NCI-H1930 (cell line): ENCODE measurements at places on chromosomes 6 and 20.

DNA sequence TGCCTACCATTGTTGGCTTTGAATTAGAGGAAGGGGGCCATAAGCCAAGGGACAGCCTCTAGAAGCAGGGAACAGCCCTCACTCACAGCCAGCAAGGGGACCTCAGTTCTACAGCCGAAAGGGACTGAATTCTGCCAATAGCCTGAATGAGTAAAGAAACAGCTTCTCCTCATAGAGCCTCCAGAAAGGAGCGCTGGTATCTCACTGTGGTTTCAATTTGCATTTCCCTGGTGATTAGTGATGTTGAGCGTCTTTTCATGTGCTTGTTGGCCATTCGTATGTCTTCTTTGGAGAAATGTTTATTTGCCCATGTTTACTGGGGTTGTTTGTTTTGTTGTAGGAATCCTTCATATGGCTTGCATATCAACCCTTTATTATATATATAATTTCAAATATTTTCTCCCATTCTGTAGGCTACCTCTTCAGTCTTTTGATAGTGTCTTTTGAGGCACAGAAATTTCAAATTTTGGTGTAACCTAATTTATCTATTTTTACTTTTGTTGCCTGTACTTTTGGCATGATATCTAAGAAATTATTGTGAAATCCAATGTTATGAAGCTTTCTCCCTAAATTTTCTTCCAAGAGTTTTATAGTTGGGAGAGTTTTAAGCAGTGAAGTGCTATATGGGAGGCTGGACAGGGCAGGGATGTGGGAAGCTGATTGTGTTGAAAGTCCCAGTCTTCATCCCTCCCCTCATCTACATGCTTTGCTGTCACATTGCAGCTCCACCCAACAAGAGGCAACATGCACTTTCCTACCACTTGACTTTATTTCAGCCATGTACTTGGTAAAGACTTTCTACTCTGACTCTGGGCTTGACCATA is 82.3 kb upstream of the SHLD1 start:
- no peak for DNase-seq

DNA sequence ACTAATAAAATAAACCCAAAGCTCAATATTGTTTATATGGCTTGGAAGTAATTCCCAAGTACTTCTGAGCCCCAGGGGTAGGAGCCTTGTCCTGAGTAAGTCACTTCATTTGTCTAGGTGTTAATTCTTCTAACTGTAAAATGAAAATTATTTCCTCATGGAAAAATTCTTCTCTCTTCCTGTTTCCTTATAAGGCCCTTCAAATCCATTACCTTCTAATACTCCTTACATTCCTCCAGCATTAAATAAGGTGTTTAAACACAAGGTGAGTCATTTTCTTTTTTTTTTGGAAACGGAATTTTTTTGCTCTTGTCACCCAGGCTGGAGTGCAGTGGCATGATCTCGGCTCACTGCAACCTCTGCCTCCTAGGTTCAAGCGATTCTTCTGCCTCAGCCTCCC is 41.9 kb downstream of the PRR18 start:
- no peak for DNase-seq

GRCh38 chr20:56628015-56628872 is 862 bp upstream of the TFAP2C start:
- no peak for DNase-seq

GRCh38 chr6:117653949-117654348 is 21.3 kb upstream of the NUS1 start:
- no peak for DNase-seq

GRCh38 chr6:130239755-130240154 is 17.0 kb upstream of the SAMD3 start:
- no peak for DNase-seq

- no peak for DNase-seq
Measured at GRCh38 chr6:166036316-166037095, 131.1 kb downstream of the TBXT start.

- DNase-seq, result no peak
Measured at GRCh38 chr6:145801021-145801420, 13.6 kb downstream of the FBXO30 start.

- no peak for DNase-seq
Measured at GRCh38 chr6:117384659-117385058, 41.1 kb downstream of the ROS1 start.

DNA sequence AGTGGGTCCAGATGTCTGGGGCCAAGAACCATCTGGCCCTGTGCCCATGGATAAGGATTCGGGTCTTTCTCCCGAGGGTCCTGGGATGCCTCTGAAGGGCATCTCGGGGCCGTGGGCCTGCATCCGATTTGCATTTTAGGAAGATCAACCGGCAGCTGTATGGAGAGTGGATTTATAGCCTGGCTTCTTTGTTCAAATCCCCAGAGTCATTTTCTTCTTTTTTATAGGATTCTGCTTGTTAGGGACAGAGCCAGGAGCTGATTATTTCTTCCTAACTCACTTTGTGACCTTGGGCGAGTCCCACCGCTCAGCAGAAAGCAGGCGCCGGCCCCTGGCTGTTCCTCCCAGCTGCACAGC is 52.9 kb upstream of the APCDD1L start:
- no peak for DNase-seq

GRCh38 chr6:53565886-53566285 is 21.0 kb upstream of the GCLC start:
- no peak for DNase-seq

DNA sequence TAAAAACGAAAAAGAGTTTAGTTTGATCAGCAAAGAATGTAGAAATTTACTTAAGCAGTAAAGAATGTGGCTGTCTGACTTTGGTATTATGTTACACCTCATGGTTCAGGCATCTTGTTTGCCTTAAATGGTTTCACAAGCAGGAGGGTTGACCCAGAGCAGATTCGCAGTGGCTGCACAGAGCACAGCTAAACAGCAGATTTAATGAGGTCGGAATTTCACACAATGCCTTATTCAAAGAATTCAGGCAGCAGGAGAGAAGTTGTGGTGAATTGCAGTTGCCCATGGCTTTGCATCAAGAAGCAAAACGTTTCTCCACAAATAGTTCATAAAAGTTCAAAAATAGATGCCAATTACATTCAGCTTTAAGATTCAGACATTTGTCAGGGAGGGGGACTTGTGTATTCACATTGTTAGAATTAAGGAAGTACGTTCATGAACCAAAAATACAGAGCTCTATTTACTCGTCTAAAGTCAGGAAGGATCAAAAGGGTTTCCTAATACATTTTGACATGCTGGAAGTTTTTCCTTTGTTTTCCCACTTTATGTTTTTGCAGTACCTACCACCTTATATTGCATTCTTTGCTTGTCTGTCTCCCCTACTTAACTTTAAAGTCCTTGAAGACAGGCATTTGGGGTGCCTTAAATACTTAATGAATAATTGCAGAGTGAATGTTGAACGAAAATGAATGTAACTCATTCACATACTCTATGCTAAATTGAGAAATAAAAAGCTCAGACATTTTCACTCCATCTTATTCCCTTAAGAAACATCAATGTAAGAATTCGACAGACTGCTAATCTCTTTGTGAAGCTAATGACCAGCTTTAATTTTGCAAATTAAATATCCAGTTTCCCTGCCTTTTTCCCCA is 1163.6 kb upstream of the CITED2 start:
- DNase-seq, result no peak

GRCh38 chr6:141303907-141304306 is 828.8 kb upstream of the GJE1 start:
- DNase-seq, result no peak

DNA sequence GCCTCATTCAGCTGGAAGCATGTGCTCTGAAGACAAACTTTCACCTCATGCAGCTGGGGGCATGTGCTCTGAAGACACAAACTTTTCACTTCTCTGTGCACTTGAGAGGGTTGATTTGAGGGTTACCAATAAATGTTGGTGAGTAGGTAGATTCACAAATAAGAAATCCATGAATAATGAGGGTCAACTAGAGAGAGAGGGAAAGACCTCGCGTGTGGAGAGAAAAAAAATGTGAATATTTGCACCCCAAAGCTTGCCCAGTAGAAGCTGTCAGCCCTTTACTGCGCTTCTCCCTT is 43.4 kb downstream of the PSMB1 start:
- DNase-seq, result no peak
